Activated naive CD4-positive, alpha-beta T cell treated with Interleukin-2 at 50 U/mL for 16 hours (primary cell): ENCODE measurements at places on chromosomes 4 and X.
A peak's percentile ranks its signal among the peaks of the same experiment; 100 is the strongest.

DNA sequence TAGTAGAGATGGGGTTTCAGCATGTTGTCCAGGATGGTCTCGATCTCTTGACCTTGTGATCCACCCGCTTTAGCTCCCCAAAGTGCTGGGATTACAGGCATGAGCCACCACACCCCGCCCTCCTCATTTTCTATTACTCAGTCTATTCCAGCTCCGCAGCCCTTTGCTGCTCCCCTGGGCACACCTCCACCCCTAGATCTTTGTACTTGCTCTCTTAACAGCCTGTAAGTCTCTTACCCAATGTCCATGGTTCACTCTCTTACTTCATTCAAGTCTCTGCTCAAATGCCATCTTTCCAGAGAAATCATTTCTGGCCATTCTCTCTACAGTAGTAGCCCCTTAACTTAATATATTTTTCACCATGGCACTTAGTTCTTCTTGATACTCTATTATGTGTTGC is 64.7 kb downstream of the LDB2 start:
- no peak for DNase-seq

GRCh38 chr4:177287255-177287654 is 22.4 kb upstream of the NEIL3 start:
- no peak for DNase-seq

- DNase-seq, result peak; percentile 20
Observed at GRCh38 chrX:118423558-118423957, 72.1 kb upstream of the DOCK11 start.

DNA sequence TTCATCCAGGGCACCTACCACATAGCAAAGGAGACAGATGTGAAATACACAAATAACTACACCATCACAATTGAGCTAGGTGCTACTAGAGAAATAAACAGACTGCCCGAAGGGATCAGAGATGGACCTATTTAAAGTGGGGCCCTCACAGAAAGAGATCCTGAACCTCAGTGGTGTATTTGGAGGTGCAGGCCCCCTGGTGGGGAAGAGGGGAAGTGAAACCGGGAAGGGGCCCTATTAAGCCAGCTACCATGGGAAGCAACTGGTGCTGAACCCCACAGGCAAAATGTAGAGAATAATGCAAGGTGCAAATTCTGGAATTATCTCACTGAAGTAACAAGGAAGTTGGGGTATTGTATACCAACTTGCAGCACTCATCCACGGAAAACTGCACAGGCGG is 78.6 kb upstream of the FAM9A start:
- peak; percentile 4 for DNase-seq

GRCh38 chr4:6184169-6184568 is 16.2 kb downstream of the JAKMIP1 start:
- no peak for DNase-seq

DNA sequence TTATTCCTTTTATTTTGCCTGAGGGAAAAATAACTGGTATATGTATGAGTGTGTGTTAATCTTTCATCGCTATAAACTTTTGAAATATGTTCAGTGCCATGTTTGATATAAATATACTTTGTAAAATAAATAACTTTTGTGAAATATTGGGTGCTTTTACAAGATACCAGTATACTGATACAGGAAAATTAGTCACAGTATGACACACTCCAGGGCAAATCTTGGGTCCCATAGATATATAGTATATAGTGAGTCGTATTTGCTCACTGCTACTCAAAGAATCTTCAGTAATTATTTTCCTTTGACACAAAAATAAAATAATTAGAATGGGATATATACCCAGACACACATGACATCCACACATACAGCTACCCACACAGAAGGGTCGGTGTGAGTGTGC is 472.3 kb downstream of the GRID2 start:
- no peak for DNase-seq

DNA sequence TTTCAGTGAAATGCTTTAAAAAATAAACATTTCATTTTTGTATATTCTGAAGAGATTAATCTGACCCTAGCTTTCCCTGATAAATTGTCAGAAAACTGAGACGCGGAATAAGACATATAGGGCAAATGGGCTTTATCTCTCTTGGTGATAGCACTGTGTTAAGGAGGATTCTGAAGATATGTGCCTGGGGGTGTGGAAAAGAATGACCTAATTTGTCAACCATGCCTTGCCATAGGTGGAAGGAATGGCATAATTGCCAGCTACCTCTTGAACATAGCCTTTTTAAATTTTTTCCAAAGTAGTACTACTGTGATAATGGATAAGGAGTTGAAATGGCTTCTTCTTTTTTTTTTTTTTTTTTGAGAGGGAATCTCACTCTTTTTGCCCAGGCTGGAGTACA is 11.7 kb downstream of the JADE1 start:
- DNase-seq, result no peak

DNA sequence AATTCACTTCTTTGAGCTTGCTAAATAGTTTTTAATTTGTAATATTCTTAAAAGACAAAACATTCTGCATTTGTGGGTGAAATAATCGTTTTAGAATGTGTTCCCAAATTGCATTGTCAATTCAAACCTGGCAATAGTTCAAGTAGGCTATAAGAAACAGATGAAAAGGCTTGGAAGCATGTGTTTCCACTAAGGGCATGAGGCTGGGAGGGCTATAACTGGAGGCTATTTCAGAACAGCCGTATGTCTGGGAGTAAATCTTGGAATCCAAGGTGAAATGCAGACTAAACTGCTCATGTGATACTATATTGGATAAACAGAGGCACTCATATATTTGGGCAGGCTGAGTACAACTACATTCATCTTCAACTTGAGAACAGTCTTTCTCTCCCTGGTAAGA is 117.4 kb upstream of the GRPR start:
- no peak for DNase-seq

GRCh38 chr4:117334451-117335188 is 249.2 kb upstream of the TRAM1L1 start:
- DNase-seq, result no peak

GRCh38 chrX:10582215-10582733 is 38.1 kb downstream of the MID1 start:
- DNase-seq, result no peak

GRCh38 chrX:131988236-131988635 is 34.9 kb upstream of the STK26 start:
- no peak for DNase-seq

DNA sequence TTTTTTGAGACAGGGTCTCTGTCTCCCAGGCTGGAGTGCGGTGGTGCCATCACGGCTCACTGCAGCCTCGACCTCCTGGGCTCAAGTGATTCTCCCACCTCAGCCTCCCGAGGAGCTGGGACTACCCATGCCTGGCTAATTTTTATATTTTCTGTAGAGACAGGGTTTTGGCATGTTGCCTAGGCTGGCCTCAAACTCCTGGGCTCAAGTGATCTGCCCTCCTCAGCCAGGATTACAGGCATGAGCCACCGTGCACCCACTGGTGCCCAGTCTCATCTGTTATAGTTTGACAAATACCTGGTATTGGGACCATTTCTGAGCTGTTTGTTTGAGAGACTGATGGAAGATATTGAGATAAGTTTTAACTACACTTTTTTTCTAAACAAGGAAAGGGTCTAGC is 57.5 kb upstream of the SMIM10 start:
- no peak for DNase-seq

GRCh38 chr4:153004081-153004850 is 68.1 kb downstream of the FHDC1 start:
- DNase-seq, result no peak

DNA sequence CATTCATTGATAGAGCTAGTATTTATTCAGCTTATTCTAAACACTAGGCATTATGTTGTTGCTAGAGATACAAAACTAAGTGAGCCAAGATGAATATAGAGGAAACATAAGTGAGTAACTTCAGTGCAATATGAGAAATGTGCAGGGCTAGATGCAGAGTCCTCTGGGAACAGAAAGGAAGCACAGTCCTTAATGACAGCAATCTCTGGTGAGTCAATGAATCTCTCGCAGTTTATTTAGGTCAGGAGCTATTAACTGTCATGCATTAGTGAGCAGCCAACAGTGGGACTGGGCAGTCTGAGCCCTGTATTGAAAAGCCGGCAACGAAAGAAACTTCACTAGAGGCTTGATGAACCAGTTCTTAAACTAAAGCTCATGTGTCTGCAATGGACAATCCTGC is 598.1 kb upstream of the MAGEB2 start:
- DNase-seq, result no peak

- DNase-seq, result no peak
Observed at GRCh38 chr4:23305026-23305425, 584.8 kb downstream of the PPARGC1A start.

DNA sequence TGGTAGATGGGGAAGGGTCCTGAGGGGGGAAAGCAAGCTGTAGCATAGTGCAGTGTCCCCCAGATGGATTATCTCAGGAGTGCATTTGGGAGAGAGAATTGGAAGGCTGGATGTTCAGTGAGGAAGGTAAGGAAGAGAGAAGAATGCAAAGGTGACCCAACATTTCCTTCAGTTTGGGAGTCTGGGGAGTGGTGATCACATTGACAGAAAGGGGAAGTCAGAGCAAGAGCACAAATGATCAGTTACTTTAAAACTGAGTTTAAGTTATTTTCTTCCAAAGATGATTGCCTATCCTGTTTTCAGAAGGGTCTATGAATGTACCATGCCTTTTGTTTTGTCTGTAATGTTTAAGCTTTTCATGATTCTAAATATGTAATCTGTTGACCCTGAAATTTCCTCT is 47.6 kb downstream of the ARHGAP10 start:
- DNase-seq, result no peak

DNA sequence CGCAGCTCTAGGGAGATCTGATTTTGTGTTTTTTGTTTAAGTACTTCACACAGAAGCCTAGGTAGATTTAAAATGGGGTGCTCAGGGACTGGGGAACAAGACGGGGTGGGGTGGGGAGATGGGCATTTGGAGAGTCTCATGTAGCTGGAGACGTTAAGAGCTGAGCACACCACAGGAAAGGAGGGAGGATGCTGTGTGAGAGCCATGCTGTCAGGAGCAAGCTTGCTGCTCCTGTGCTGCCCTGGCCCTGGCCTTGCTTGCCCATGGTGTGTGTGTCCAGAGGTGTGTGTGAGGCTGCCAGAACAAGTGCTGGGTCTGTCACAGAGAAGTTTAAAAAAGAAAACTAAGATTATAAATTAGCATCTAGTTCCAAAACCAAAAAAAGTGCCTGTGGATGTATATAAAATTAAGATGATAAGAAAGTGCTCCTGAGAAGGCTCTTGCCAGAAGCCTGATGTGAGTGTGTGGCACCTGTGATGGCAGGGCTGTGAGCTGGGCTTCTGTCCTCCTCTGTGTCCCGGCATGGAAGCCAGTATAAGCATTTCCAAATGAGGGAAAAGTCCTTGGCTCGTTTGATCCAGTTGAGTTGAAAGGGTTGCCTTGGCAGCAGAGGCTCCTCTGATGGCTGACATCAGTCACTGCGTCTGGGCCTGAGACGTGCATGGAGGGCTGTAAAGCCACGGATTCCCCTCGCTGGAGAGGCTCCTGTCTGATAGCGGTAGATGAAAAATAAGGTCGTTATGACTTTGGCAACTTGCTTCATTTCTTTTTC is 63.5 kb downstream of the NELFA start:
- no peak for DNase-seq

GRCh38 chrX:133980406-133980805 is 5.0 kb downstream of the GPC3 start:
- DNase-seq, result no peak

GRCh38 chr4:145716661-145717200 is 36.8 kb downstream of the C4orf51 start:
- DNase-seq, result no peak

- DNase-seq, result no peak
Observed at GRCh38 chr4:133287396-133287795, 138.3 kb downstream of the PCDH10 start.

DNA sequence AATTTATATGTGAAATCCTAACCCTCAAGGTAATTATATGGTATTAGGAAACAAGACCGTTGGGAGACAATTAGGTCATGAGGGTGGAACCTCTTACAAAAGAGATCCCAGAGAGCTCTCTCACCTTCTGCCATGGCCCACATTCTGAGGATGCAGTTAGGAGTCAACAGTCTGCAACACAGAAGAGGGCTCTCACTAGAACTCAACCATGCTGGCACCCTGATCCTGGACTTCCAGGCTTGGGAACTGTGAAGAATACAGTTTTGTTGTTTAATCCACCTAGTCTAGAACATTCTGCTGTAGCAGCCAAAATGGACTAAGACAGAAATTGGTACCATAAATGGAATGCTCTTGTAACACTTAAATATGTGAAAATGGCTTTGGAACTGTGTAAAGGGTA is 278.8 kb upstream of the GALNTL6 start:
- no peak for DNase-seq

DNA sequence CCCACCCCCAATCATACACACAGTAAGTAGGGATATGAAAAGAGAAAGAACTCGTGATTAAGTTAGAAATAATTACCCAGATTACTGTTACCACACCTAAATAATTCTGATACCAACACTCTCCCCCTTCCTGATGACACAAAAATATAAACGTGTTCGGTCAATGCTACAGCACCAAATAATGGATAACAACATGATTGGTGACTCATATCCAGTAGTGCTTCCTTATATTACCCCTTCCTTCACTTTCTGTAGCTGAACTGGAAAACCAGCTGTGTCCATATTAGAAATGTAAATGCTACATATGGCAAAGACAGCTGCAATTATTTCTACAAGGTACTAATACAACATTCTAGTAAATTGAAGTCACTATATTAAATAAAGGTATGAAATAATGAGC is 20.8 kb downstream of the EIF4E start:
- DNase-seq, result no peak

- DNase-seq, result no peak
Observed at GRCh38 chrX:153929576-153929975, 3.5 kb upstream of the ARHGAP4 start.

GRCh38 chr4:3384391-3384770 is 57.4 kb upstream of the HGFAC start:
- DNase-seq, result no peak

DNA sequence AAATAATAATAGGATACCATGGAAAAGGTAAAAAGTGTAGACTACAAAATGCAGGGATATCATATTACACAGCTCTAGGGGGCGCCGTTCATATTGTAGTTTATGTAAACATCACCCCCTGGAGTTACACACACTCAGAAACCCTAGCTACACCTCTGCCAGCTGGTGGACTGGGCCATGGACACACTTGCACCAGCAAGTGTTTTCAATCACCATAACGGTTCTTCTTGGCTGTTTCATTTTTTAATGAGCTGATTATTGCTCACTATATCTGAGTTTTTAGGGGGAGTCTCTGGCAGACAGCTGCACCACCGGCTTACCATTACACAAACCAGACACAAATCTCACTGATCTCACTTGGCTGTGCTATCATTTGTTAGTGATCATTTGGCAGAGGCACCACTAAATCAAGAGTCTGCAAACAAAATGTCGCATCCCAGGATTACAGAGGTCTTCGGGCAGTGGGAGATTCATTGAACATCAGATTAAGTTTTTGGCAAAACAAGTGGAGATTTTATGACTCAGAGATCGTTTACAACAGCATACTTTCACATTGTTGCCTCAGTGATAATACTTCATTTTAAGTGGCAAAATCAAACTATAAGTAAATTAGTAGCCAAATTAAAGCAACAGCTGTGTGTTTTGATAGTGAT is 185.7 kb downstream of the UNC5C start:
- DNase-seq, result no peak

- DNase-seq, result no peak
Observed at GRCh38 chr4:23822181-23822580, 67.7 kb downstream of the PPARGC1A start.
